ENCODE measurements at places on chromosomes 1 and 21. TPM values are rescaled to one million over a fixed set of nuclear protein-coding genes. Genes with fewer than 3 reads are reported as not detected.
A peak's percentile ranks its signal among the peaks of the same experiment; 100 is the strongest.

GRCh38 chr21:41765420-41765821 lies 1.4 kb downstream of the RIPK4 start:
- DNase-seq: no peak

Gene RHCE
- 0.75 TPM for total RNA-seq

Gene ADGRB2
- total RNA-seq: 25.1 TPM

Gene OR2L8
- total RNA-seq: not detected

- DNase-seq: no peak
Measured at GRCh38 chr1:18480315-18481189, at the start of gene KLHDC7A. TSS of gene KLHDC7A (plus strand) at chr1:18480930. CDS start at chr1:18480982, 52 bp downstream.

DNA sequence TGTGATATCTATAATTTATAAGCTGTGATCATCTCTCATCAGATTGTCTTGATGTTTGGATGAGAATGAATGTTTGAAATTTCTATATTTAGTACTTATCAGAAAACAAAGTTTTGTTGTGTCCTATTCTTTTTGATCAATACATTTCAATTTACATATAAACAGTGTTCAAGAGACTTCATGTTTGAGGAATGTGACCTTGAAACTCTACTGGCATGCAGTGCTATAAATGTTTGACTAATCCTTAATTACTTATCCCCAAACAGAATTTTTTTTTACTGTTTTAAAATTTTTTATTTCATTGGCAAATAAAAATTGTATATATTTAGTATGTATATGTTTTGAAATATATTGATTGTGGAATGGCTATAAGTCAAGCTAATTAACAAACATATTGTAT lies 1.5 kb upstream of the PRKAA2 start:
- DNase-seq: no peak

DNA sequence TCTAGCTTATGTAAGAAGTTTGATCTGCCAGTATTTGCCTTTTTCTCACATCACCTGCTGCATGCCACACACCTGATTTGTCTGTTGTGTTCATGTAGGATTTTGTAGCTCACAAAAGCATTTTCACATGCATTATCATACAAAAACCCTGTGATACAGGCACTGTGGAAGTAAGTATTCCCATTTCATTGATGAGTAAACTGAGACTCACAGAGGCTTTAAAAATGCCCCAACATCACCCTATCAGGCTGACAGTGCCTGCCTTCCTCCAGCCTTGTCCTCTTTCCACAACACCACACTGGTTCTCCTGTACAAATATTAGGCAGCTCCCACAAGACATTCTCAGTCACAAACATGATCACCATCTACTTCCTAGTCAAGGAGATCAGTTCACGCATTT lies 85.9 kb upstream of the UBE2U start:
- DNase-seq: no peak

DNA sequence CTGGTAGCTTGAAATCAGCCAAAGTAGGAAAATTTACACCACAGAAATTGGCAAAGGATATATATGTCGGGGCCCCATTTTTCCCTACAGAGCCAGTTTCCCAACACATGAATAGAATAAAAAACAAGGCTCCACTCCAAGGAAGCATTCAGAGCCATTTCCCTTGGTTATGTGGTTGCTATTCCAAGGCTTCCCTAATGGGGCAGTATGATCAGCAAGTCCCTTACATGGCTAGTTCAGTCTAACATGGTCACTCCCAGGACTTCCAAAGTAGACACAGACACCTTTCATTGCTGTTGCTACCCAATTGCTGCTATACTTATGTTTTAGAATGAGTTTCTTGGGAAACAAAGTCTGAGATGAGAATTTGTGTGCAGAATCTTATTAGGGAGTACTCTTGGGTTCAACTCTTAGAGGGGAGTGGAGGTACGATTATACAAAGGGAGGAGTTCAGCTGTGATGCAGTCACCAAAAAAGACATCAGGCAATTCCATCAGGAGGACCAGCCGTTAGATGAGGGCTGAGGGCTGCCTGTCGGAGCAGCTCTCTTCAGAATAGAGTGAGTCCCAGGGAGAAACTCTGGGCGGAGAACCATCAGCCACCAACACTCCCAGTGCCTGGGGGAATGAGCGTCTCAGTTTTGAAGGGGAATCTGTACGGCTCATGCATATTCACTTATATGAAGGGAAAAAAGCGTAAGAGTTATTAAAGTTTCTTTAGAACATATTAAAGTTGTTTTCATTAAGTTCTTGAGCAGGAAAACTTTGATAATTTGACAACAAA lies 92.9 kb downstream of the C21orf91 start:
- no peak for DNase-seq

DNA sequence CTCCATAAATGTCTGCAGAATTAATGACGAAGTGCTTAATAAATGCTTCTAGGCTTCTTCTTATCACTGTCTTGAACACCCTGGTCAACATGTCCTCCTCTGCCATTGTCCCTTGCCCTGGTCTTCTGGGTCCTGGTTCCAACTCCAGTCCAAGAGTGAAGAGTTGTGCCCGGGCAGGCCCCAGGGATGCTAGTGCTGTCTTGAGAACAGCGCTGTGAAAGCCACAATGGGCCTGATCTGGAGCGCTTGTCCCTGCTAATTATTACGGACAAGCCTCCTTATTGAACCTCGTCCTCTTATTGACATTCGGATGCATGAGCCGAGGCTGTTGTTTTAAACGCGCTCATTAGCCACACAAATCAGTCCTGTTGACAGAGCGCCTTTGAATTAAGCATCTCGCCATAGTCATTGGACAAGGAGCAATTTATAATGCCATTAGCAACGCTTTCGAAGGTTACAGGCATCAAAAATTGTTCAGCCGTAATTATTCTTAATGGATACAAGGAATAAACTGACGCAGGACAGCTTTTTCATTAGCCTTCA lies 211.6 kb upstream of the POU3F1 start:
- DNase-seq: no peak

GRCh38 chr1:103948526-103948925 lies 198.8 kb downstream of the AMY1C start:
- DNase-seq: no peak

DNA sequence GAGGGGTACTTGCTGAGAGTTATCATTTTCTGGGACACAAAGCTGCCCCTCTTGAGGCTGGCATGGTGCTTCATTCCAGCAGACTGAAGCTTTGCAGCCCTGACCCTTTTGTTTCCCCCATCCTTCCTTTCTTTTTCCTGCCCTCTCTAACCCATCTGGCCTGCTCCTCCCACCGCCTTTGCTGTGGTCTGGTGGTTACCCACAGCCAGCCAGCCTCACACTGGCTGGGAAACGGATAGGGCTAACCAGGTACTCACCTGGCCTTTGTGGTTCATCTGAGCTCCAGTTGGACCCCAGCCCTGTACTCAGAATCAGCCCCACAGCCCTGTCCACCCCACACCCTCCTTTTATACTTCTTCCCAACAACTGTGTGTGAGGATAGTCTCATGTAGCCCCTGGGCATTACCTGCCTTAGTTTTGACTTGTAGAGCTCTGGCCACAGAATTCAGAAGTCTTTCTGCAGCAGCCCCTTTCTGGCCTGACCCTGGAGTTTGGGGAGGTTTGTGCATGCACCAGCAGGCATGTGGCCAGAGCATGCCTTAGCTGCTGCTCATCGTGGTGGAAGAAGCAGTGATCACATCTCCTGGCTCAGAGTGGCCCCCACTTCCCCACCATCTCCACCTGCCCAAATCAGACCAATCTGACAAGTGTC lies 138.0 kb downstream of the TRABD2B start:
- no peak for DNase-seq

- no peak for DNase-seq
Measured at GRCh38 chr1:14577261-14577660, 21.2 kb upstream of the KAZN start.

DNA sequence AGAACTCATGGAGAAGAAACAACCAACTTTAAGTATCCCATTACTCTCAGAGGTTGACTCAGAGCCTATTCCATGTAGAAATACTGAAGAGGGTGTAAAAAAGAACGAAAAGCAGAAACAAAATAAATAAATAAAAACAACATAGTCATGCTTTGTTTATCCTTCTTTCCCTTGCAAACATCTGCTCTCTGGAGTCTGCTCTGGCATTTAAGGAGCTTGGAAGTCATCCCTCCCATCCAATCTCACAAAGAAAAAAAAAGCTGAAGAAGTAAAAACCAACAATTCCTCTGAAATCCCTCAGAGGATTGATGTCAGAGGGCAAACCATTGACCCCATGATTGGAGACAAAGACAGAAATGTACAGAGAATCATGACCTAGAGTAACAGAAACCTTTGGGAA lies 302.6 kb upstream of the GREM2 start:
- DNase-seq: no peak

Gene GPR25
- total RNA-seq: not detected

DNA sequence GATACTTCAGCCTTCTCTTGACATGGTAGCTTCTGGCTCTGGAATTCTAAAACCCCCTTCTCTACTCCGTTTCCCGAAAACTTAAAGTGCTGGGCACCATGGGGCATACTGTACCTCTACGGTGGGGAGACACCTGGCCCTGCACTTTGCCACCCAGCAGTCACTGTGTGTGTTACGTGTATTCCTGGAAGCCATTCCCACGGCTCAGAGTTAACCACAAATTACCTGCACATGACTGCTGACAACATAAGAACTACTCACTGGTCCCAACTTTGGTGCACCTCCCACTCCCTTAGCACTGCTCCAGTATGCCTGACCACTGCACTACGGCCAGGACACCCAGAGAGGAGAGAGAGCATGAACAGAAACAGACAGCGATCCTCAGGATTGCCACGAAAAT lies 29.4 kb upstream of the TMPRSS2 start:
- DNase-seq: no peak

DNA sequence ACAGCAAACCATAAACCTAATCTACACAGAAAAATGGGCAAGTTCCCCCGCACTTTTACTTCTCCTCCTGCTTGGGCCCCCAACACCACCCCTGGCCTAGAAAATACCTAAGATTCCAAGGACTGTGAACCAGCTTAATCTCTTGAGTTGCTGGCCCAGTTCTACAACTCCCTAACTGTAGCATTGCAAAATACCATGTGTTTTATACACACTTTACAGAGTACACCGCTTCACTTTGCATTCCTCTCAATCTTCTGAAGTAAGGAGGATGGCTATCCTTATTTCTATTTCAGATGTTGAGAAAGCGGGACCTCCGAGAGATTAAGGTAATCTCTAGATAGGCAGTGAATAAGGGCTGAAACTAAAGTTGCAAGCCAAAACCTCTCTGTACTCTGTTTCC lies 408.3 kb upstream of the NR5A2 start:
- no peak for DNase-seq

DNA sequence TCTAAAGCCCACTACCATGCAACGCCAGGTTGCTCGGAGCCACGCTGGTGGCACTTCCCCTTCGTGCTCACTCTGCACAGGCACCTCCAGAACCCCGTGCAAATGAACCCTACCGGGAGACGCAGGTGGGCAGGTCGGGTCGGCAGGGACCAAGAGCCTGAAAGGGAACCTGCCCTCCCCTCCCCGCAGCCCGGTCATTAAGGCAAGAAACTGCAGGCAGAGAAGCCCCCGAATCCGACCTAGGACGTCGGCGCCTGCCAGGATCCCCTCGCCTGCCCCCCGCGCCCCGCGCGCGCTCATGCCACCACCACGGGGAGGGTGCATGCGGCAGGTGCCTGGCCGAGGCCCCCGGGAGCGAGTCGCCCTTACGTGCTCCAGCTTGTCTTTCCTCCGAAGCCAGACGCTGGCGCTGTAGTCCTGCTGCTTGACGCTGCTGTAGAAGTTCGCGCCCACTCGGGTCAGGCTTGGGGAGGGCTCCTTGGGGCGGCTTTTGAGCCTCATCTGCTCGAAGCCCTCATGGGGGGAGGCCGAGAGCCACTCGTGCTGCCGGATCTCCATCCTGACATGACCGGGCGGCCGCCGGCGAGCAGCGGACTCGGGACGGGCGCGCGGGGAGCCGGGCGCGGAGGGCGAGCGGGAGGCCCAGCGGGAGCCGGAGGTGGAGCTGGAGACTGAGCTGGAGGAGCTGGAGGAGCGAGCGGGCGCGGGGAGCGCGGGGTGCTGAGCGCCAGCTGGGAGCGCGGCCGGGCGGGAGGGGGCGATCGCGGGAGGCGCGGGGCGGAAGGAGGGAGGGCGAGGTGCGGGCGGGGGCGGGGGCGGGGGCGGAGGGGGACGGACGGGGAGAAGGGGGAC lies 552 bp downstream of the PLD5 start:
- no peak for DNase-seq

Gene AXDND1
- 1.1 TPM for total RNA-seq

GRCh38 chr1:234546890-234547788 lies 62.8 kb downstream of the IRF2BP2 start:
- DNase-seq: peak; percentile 85

DNA sequence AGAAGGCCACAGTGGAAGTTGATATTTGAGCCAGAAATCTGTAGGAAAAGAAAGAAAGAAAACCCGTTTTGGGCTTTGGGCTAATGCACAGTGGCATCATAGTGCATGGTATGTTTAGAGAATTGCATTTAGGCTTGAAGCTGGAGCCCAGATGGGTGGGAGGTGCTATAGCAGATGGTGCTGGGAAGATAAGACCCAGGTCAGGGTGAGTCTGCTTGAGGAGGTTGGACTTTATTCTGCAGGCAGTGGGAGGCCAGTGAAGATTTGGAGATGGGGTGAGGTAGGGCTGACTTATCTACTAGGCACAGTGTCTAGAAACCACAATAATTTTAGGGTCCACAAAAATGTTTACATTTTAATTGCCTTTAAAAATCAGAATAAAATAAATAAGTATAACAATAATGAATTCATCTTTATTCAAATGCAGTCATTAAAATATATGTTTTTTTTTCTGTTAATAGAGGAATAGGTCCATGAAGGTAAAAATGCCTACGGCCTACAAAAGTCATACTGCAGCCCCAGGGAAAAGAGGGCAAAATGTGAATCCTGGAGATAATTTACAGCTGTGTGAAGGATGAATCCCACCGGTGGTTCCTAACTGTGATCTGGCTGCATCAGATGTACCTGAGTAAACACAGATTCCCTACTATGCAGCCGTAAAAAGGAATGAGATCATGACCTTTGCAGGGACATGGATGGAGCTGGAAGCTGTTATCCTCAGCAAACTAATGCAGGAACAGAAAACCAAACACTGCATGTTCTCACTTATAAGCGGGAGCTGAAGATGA lies 8.7 kb downstream of the DNAJC6 start:
- DNase-seq: no peak

Gene FAM72C
- 0.61 TPM for total RNA-seq

DNA sequence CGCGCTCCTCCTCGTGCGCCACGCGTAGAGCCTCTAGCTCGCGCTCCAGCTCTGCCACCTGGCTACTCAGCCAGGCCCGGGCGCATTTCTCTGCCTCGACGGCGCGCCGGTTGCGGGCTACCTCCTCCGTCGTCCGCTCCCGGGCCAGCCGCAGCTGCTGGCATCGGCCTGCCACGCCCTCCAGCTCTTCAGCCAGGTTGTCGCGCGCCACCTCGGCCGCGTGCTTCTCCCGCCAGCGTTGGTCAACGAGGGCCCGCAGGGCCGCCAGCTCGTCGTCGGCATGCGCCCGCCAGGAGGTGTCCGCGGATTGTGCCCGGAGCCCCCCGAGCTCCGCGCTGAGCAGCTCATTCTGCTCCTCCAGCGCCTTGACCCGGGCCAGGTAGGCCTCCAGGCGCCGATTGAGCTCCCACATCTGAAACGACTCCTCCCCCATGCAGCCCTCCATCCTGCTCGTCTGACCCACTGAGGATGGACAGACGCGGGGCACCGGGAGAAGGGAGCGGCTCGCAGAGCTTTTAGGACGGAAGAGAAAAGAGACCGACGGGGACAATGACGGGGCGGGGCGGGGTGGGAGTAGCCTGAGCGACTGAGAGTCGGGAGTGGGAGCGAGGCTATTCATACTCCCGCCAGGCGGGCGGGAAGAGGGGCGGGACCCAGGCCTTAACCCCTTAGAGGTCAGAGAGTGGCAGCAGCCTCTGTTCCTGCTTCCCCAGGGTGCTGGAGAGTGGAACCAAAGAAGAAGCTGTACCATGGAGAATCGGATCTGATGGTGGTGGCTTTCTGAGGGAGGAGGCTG lies at the start of gene NES:
TSS of gene NES (minus strand) at position 588 of the 796 bp plus-strand sequence. CDS start at position 445, 143 bp downstream.
- DNase-seq: no peak

- peak; percentile 72 for DNase-seq
Measured at GRCh38 chr1:214791961-214792360, 189.0 kb downstream of the CENPF start.

Data from astrocyte (in vitro differentiated cells and primary cell).